T-helper 9 cell (primary cell): ENCODE measurements at places on chromosomes 12 and 14.

- DNase-seq, result no peak
Observed at GRCh38 chr12:39835517-39836489, 216.2 kb upstream of the ABCD2 start.

DNA sequence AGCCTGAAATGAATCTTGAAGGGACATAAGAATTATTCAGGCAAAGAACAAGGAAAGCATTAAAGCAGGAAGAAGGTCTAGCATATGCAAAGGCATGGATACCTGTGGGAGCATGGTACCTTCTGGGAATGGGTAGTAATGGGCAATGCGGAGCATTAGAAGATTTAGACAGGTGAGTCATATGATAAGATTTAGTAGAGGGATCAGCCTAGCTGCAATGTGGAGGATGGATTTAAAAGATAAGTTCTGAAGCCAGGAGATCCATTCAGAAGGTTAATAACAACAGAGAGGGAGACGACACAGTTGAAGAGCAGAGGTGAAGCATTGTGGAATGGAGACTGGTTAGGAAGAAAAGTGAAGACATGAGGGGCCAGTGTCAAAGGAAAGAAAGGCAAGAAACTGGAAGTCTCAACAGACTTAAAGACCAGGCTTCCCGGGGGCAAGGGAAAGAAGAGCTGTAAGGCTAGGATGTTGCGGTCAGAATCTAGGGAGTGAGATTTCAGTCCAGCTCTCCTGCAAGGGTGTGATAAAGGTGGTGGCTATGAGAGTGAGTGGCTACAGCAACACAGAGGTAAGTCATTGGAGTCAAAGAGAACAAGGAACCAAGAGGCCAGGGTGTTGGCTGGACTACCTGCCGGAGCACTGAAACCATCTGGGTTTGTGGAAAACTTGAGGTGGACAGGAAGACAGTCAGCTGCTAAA lies 5.6 kb upstream of the STAT6 start:
- DNase-seq, result no peak

DNA sequence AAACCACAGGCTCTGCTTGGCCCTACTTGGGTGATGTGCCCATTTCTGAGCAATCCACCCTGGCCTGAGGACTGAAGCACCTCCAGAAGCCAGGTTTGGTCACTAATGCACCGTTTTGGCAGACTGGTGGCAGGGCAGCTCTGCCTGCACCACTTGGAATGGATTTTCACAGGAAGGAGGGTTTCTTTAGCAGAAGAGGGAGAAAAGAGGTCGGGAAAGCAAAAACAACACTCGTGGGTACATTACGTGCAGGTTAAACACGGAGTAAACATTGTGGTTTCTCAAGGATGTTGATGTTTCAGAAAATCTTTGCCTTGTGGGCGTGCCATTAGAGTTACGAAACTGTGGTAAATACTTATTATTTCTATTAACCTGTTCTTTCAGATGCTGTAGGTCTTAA lies 70.8 kb downstream of the KCNA5 start:
- no peak for DNase-seq

DNA sequence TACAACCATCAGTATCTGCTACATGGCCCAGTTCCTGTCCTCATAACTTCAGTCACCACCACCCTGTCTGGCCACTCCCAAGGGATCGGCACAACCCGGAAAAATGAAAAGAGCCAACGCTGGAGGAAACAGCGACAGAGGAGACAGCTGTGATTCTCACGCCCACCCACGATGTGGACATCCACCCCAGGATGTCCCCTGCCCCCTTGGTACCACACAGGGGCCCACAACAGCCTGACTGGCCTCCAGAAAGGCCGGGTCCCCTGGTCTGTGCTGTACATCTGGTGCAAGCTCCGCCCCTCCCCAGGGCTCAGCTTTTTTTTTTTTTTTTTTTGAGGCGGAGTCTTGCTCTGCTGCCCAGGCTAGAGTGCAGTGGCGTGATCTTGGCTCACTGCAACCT lies 12.5 kb downstream of the RPS6KL1 start:
- DNase-seq, result no peak

DNA sequence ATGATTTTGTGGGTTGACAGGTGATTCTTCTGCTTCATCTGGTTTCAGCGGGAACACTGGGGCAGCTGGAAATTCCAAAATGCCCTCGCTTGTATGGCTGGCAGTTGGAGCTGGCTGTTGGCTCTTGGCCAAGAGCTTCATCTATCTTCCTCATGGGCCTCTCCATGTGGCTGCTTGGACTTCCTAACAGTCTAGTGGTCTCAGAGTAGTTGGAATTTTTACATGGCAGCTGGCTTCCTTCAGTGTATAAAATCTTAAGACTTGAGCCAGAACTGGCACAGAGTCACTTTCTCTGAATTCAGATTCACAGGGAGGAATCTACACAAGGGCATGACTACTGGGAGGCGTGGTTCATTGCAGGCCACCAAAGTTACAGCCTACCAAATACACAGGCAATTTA lies 204.9 kb upstream of the RMST start:
- DNase-seq, result no peak

DNA sequence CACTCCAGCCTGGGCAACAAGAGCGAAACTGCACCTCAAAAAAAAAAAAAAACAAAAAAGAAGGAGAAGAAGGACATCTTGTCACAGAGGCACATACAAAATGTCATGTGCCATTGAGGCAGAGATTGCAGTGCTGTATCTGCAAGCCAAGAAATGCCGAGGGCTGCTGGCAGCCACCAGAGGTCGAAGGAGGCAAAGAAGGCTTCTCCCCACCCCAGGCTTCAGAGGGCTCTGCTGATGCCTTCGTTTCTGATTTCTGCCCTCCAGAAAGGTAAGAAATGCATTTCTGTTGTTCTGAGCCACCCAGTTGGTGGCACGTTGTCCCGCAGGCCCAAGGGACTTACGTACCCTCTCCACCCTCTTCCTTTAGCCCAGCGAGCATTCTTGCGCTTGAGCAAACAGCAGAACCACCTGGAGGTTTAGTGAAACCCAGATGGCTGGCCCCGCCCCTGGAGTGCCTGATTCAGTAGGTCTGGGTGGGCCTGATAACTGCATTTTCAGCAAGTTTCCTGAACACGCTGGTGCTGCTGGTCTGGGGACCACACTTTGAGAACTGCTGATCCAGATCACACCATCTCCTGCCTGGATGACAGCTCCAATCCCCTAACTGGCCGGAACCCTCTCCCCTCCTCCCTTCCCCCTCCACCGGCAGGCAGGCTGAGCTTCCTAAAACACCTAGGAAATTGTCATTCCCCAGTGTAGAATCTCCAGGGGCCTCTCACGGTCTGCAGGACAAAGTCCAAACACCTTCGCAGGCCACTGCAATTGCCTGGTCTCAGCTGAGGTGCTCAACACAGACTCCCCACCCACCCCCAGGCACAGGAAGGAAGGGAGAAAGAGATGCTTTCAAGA lies 21.1 kb upstream of the SCARB1 start:
- no peak for DNase-seq

GRCh38 chr12:55762646-55763045 lies 19.7 kb downstream of the GDF11 start:
- DNase-seq, result no peak

- no peak for DNase-seq
Observed at GRCh38 chr14:54438703-54439102, 2.5 kb downstream of the CNIH1 start.

GRCh38 chr12:2263901-2264300 lies 211.1 kb downstream of the CACNA1C start:
- DNase-seq, result no peak

DNA sequence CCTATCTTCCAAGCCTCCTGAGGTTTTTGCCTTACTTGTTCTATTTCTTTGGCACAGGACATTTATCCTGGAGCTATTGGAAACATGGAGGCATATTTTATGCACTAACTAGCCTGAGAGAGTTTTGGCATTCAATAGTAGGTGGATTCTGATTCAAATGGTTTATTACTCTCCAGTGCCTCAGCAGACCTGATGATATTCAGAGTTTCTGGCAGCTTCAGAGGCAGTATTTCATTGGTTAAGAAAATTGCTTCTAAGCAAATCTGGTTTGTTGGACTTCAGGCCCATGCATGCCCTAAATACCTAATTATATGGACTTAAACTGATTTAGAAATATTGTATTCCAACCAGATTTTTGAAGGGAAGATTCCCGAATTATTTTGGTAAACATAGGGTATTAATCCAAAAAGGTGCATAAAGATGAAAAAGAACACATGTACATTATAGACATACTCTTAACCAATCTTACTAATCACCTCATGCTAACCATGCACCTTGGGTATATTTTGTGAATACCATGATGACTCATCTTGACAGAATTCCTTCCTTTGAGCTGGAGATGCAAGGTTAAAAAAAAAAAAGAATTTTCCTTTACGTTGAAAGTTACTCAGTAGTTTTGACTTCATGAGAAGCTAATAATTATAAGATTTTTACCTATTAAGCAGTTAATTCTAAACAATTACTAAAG lies 44.3 kb upstream of the KTN1 start:
- DNase-seq, result no peak

GRCh38 chr12:25970916-25971653 lies 12.6 kb downstream of the RASSF8 start:
- no peak for DNase-seq

DNA sequence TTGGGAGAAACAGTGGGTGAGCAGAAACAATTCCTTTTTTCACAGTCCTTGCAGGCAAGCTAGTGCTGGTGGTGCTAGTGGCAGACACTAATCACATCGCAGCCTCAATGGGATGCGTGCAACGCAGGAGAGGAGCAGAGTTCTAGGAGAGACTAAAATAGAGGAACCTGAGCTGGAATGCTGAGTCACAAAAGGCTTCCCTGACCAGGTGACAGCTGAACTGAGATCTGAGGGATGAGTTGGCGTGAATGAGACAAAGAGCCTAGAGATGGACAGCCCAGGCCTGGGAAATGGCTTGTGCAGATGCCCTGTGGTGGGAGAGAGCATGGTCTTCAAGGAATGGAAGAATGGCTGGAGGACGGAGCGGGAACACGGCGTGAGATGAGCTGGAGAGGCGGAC lies 25.8 kb downstream of the ACADS start:
- DNase-seq, result no peak

DNA sequence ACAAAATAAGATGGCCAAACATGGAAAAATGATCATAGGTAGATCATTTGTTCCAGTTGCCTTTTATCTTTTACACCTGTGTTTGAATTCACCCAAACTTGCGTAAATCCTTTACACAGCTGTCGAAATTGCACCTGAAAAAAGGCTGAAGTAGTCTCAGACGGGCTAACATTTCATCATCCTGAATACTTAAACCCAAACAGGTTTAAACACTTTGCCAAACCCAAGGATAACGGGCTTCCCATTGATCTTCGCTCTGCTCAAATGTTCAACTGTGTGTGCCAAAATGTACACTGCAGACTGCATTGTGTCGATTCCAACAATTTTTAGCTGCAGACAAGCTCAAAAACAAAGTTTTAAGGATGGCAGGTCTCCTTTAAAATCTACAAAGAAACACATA lies 288.7 kb upstream of the DDHD1 start:
- DNase-seq, result no peak

GRCh38 chr12:62214846-62215245 lies 45.4 kb upstream of the USP15 start:
- no peak for DNase-seq

GRCh38 chr12:14958361-14959125 lies 2.9 kb downstream of the ARHGDIB start:
- DNase-seq, result no peak

GRCh38 chr12:7934091-7934888 lies 1.7 kb downstream of the SLC2A3 start:
- no peak for DNase-seq

DNA sequence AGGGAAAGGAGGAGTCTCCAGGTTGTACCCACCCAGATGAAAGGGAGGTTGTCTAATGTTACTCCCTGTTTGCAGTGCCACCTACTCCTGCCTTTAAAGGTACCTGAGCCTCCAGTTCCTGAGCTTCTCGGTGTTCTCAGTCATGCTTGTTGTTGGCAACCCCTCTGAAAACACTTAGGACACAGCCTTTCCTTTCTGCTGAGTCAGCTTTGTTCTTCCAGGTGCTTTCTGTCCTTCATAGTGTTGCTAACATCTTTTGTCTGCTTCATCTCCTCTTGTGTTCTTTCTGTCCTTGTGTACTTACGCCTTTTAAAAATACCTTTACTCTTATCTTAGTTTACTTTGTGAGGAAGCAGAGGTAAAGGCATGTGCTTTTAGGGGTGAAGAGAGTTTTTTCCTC lies 97.0 kb upstream of the NEDD1 start:
- no peak for DNase-seq

DNA sequence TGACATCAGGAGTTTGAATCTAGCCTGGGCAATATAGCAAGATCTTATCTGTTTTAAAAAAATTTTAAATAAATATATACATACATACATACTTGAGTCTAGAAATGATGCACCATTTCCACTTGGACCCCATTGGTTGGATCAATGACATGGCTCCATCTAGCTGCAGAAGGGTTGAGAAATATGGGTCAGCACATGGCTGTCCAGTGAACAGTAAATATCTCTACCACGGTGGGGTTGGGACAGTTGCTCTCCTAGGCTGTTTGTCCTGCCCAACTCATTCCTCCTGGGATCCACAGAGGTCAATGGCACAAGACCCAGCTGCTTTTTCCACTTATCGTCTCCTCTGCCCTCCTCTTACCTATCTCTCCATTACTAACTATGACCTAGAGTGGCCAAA lies 23.6 kb downstream of the PLEKHH1 start:
- no peak for DNase-seq

GRCh38 chr14:105171004-105171673 lies 2.6 kb upstream of the JAG2 start:
- no peak for DNase-seq

DNA sequence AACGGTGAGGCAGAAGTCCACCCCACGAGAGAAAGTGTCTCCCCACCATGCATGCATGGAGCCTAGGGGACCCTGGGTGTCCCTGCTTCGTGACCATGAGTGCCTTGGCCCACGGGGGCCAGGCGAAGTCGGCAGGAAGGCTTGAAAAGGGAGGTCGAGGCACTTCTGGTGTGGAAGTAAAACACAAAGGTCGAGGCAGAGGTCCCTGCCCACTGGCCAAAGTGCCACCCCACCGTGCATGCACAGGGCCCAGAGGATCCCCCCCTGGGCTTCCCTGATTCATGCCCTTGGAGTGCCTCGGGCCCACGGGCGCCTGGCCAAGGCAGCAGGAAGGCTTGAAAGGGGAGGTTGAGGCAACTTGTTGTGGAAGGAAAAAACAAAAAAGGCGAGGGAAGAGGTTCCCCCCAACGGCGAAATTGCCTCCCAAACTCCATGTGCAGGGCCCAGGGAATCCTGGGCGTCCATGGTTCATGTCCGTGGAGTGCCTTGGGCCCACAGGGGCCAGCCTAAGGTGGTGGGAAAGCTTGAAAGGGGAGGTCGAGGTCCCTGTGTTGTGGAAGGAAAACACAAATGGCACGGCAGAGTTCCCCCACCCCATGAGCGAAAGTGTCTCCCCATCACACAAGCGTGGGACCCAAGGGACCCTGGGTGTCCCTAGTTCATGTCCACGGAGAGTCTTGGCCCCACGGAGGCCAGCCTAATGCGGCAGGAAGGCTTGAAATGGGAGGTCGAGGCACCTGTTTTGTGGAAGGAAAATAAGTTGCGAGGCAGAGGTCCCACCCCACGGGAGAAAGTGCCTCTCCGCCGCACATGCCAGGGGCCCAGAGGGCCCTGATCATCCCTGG lies 372.1 kb downstream of the ALG10 start:
- DNase-seq, result no peak
